ENCODE measurements at places on chromosomes 11 and 22. TPM values are rescaled to one million over a fixed set of nuclear protein-coding genes. Genes with fewer than 3 reads are reported as not detected.

DNA sequence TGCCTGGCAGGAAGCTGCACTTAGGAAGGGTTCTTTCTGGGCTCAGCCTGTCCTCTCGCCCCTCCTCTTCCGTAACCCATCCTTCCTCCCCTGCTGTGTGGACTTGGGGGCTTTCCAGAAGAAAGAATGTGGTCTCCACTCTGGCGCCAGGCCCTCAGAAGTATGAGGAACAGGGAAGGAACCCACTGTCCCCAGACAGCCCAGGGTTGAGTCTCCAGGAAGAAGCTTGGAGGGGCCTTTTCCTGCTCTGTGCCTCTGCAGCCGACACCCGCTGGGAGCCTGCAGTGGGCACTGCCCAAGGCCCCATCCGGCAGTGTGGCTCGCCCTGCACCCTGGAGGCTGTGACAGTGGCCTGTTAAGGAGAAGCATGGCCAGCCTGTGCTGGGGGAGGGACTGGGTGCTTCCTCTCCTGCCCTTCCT is 112.6 kb downstream of the ST3GAL4 start:
- no peak for DNase-seq
- no peaks in the 10 kb centered on the region for H3K36me3 ChIP-seq
- peaks cover under 1% of the 10 kb centered on the region for H3K27me3 ChIP-seq
- H3K27ac ChIP-seq = peak overlapping the region; percentile 5

The RHOD gene
- not detected for total RNA-seq

- no peak overlapping the region for H3K27ac ChIP-seq
- no peaks in the 10 kb centered on the region for H3K27me3 ChIP-seq
- H3K36me3 ChIP-seq = peaks cover 9% of the 10 kb centered on the region
- no peak overlapping the region for H3K4me3 ChIP-seq
- DNase-seq = peak; percentile 57
Measured at GRCh38 chr11:46489656-46490560, 98.3 kb upstream of the CHRM4 start.

DNA sequence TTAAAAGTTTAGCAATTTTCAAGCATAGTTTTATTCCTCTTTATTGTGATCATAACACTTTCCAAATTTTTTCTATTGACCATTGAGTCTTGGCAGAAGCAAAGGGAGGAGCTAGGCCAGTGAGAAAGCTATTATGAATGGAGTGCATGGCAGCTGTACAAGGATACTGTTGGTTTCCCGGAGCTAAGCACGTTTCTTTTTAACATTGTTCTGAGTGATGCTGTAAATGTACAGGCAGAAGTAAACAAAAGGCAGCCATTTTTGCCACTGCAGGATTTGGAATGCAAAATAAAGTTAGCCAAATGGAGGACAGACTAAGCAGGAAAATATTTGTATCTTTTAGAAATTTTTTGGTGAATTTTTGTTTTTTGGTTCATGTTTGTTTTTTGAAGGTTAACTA is 16.2 kb downstream of the CBL start:
- H3K27me3 ChIP-seq = no peaks in the 10 kb centered on the region
- peaks cover 20% of the 10 kb centered on the region for H3K36me3 ChIP-seq
- H3K4me3 ChIP-seq = no peak overlapping the region
- H3K4me1 ChIP-seq = peaks cover 37% of the 10 kb centered on the region
- no peak overlapping the region for H3K27ac ChIP-seq

DNA sequence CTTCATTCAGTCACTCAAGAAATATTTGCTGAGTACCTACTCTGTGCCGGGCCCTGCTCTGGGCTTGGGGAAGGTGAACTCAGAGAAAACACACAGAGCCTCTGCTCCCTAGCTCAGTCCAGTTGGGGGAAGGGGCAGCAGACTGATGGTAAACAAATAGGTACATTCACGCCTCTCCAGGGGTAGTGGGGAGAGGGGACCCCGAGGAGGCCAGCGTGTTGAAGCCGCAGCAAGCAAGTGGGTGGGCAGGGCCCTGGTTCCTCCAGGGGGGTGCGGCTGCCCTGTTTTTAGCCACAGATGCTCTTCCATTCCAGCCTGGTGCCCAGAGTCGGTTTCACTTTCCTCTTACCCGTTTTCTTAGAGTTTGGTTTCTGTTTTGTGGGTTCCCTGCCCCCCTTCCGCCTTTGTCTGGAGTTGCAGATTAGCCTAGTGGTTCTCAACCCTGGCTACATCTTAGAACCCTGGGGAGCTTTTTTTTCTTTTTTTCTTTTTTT is 8.7 kb downstream of the DRAP1 start:
- H3K27me3 ChIP-seq = no peaks in the 10 kb centered on the region
- peaks cover 63% of the 10 kb centered on the region for H3K4me1 ChIP-seq
- H3K27ac ChIP-seq = peak overlapping the region; percentile 99
- H3K36me3 ChIP-seq = peaks cover 16% of the 10 kb centered on the region
- H3K4me3 ChIP-seq = peak overlapping the region; percentile 55
- peak; percentile 93 for DNase-seq

- no peak overlapping the region for H3K4me3 ChIP-seq
- no peak for DNase-seq
- no peaks in the 10 kb centered on the region for H3K36me3 ChIP-seq
- H3K27ac ChIP-seq = no peak overlapping the region
Measured at GRCh38 chr22:48331691-48332220, 1495.9 kb downstream of the BRD1 start.
